ENCODE measurements at places on chromosomes 5 and 9.

DNA sequence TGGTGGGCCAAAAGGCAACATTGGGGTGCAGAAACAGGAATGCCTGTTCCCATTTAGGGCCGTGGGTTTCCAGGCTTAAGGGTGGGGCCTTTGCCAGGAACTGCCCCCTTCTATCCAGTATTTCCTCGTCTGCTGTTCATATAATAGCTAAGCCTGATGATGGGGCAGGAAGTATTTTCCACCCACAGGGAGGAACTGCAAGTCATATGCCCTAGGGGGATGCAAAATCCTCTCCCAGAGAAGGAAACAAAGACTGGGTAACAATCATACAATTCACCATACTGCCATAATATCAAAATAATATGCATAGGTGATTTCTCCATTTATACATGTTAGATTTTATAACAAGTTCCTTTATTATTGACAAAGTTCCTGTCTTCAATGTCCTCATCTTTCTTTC is 20.5 kb upstream of the RPS23 start:
- no peak for DNase-seq

GRCh38 chr5:10588109-10588775 is 24.4 kb downstream of the ANKRD33B start:
- DNase-seq = no peak

DNA sequence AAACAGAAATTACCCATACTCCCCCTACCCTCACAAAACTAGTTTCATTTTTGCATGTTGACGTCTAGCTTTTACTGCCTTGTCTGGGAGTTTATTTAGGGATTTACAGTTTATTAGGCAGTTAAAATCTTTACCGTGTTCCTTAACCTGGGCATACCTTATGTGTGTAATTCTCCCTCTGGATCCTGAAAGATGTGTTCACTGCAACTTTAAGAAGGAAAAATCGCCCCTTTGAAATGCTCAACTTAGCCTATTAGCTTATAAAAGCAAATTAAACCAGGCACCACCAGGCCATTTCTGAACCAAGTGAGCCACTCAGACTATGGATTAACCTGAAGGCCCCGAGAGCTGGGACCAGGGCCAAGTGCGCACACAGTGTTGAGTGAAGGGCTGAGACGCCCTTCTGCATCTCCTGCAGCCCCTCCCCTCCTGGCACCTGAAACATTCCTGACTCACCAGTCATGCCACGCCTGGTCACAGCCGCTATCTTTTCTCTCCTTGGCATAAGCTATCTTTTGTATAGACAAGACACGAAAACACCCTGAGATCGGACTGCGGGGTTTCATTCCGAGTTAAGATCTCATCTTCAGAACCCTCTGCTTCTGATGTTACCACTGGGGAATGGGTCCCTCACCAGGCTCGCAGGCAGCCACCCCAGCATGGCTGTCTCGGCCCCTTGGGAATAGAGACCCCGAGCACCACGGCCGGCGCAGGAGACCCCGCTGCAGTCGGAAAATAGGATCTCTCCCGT is 111.9 kb downstream of the ROR2 start:
- DNase-seq = no peak

DNA sequence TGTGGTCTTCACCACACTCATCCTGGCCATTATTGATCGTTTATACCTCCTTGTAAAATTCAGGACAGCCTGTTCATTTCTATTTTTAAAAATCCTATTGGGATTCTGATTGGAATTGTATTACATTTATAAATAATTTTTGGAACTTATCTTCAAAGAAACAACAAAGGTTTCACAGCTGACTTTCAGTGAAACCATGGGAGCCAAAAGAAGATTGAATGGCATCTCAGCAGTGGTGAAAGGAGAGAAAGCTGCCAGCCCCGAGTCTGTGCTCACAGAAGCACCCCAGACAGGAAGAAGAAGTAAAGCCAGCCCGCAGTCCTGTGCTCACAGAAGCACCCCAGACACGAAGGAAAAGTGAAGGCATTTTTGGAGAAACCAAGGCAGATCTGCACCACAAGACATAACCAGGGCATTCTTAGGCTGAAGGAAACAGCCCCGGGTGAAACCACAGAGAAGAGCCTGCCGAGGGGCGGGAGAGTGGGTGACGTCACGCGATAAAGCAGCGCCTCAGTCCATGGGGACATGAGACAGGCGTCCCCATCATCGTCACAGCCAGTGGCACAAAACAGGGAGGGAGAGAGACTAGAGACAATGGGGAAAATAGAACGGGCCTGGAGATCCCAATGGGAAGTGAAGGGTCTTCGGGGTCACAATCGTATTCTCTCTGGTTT is 42.5 kb upstream of the SLC9A3 start:
- no peak for DNase-seq

DNA sequence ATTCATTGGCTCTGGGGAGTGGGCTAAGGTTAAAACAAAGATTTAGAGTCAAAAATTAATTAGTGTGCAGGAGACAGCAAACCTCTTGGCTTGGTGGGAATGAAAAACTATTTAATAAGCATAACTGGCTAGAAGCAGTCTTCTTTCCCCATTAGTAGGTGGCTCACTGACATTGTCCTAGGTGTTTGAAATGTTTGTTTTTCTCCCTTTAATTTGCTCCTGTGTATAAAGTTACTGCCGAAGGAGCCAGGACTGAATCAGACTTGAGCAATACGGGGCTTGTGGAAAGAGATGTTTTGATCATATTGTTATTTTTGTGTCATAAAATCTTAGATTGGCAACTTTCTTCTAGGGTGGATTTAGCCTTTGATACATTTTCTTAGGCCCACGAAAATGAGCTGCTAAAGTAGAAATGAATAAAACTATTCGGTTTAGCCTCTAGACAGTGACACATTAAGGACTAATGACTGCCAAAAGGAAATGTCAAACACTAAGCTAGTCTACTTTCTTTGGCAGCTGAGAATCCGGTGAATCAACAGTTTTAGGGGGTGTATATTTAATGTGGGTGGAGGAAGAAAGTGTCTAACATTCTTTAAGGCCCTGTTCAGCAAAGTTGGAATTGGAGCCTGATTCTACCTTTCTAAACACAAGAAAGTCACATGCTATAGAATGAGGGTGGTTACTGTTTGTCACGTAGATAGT is 30.2 kb downstream of the LRRTM2 start:
- no peak for DNase-seq

GRCh38 chr5:6831678-6832671 is 118.7 kb downstream of the TENT4A start:
- no peak for DNase-seq

- DNase-seq = no peak
These were observed 80.1 kb downstream of the ZCCHC7 start for GRCh38 chr9:37200433-37201005.

DNA sequence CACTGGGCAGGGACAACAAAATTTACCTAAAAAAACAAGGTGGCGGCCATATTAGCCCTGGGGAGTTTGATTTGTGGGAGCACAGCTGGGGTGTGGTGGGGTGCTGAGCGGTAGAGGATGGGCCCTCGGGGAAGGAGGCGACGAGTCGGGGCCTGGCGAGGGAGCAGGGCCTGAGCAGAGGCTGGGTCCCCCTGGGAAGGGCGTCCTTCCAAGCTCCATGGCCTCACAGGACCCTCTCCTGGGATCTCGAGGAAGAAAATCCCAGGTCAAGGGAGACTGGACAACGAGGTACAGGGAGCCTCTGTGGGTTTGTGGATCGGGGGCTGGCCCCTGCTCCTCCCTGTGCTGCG is 165.5 kb downstream of the CACNA1B start:
- DNase-seq = no peak

DNA sequence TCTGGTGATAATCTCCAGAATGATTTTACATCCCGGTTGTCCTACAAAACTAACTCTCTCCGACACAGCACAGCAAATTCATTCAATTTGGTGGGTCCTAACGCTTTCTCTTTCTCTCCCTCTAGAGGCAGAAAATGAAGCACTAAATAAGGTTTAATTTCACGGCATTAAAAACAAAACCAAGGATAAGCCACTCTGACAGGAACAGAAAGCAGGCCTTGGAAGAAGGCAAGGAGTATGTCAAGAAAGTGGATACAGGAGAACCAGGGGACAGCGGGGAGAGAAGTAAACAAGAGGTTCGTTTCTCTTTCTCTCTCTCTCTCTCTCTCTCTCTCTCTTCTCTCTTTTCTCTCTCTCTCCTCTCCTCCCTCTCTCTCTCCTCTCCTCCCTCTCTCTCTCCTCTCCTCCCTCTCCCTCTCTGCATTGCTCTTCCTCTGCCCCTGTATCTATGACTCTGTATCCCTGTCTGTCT is 49.8 kb downstream of the EBF1 start:
- no peak for DNase-seq

DNA sequence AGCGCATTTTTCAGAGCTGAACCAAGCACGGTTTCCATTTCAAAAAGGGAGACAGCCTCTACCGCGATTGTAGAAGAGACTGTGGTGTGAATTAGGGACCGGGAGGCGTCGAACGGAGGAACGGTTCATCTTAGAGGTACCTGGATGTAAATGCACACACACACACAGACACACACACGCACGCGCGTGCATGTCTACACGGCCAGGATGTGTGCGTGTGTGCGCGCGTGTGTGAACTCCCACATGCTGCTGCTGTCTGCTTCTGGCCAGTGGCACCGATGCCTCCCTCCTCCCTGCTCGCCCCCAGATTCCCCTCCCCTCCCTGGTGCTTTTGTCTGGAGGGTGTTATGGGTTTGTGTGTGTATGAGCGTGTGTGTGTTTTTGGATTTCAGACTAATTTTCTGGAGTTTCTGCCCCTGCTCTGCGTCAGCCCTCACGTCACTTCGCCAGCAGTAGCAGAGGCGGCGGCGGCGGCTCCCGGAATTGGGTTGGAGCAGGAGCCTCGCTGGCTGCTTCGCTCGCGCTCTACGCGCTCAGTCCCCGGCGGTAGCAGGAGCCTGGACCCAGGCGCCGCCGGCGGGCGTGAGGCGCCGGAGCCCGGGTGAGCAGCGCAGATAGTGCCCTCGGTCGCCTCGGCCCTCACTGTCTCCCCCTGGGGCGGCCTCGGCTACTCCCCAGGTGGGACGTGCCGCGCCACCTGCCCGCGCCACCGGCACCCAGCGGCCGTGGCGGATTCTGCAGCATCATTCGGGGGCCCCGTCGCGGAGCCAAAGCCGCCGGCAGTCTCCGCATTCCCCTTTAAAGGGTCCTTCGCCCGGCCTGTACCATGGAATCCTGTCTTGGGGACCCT is at the start of gene NTRK2:
Gene NTRK2 (plus strand): TSS at position 442 of the 850 bp plus-strand sequence. CDS start 1,020 bp downstream, outside the sequence.
- no peak for DNase-seq

DNA sequence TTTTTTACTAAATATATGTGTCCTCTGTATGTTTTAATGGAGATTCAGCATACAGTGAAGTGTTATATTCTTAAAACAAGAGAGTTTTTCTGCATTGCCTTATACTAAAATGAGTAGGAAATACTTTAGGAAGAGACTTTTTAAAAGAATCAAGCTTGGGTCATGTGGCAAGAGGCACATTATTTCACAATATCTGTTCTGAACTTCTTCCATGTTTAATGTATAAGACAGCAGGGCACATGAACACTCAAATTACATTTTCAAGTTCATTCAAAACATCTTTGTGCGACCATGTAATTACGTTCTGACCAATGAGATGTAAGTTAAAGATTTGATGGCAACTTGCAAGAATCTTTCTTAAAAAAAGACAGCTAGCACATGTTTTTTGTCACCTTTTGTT is 1055.9 kb downstream of the NR2F1-AS1 start:
- DNase-seq = no peak

DNA sequence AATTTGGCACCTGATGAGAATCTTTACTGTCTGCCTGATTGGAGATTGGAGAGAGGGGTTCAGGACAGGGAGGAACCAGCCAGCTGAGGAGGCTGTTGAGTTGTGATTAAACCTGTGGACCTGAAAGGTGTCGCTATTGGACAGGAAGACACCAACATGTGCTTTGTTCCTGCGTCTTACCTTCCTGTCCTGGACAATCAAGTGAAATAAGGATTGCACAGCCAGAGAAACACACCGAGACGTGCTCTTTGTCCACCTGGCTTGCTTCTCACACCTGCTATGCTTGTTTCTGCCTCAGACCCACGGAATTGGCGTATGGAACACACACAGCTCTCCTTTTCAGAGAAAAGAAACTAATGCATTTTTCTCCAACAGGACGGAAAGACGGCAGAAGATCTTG is 57.7 kb upstream of the CTSL start:
- no peak for DNase-seq

DNA sequence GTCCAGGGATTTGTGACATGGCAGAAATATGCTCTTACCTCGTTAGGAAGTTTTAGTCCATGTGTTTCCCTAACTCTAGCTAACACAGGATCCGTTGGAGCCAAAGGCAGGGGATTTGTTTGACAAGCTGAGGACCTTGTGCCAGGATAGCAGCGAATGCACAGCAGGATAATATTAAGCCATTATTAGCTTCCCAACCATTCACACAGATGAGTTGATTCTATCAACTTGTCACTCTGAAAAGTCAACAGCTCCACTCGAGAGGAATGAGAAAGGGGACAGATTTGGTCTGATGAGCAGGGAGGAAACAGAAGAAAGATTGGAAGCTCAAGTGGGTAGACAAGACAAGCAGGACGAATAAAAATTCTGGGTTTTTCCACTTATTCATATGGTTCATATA is 106.2 kb downstream of the FSTL4 start:
- DNase-seq = no peak

DNA sequence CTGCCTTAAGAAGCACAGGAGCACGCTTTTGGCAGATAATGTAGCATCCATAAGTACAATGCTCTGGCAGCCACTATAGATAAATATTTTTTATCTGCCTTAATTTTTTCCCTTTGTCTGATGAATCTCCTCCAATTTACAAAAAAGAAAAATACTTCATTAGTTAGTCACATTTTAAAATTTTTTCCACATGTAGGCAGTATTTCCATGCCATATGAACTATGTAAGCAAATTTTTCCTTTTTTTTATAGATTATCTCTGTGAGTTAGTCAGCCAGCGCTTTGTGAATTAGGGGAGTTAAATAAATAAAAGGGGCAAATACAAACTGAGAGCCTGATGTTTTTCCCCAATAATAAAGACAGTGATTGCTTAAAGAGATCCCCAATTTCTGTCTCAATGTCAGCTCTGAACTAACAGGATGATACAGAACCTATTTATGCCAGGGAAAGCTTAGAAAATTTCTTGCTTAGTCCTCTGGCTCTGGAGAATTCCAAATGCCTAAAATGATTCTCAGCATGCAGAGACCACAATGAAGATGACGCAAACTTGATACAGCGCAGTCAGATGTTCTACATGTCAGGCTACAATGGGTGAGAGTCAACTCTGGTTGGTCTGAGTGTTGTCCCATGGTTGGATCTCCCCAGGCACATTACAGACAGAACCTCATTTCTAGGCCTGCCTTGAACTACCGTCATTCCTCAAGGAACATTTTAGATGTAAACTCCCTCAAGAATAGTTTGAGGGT is 390.4 kb upstream of the CDH6 start:
- DNase-seq = no peak

DNA sequence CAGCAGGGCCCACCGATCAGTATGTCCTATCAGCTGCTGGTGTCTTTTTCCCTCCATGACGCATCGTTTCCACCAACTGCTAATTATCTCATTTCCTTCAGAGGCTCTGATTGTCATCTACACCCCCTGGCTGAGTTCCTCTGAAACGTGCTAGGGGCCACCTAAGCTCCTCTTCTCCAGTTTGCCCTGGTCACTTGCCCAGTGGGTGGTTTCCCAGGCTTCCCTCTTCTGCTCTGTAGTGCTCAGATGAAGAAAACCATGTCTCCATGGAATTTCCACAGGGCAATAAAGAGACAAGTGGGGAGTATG is 65.3 kb downstream of the TSTD2 start:
- no peak for DNase-seq
